ENCODE measurements at places on chromosomes 16 and 17.

- DNase-seq: no peak
Observed at GRCh38 chr17:164303-165235, 16.9 kb downstream of the DOC2B start.

DNA sequence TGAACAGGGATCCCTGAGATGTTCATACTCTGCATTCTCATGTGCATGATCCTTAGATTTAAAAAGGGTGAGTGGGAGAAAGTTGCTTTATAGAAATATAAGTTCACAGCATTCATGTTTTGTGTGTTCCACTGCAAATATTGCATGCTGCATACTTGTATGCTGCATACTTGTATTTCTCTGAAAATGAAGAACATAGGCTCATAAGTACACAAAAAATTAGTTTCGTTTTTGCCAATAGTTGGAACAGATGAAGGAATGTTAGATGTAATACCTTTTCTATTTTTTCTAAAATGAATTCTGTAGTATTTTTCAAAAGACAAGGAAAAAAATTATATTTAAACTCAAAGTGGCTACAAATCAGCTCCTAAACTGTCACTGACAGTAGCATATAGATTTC lies 79.0 kb downstream of the NFAT5 start:
- DNase-seq: no peak

DNA sequence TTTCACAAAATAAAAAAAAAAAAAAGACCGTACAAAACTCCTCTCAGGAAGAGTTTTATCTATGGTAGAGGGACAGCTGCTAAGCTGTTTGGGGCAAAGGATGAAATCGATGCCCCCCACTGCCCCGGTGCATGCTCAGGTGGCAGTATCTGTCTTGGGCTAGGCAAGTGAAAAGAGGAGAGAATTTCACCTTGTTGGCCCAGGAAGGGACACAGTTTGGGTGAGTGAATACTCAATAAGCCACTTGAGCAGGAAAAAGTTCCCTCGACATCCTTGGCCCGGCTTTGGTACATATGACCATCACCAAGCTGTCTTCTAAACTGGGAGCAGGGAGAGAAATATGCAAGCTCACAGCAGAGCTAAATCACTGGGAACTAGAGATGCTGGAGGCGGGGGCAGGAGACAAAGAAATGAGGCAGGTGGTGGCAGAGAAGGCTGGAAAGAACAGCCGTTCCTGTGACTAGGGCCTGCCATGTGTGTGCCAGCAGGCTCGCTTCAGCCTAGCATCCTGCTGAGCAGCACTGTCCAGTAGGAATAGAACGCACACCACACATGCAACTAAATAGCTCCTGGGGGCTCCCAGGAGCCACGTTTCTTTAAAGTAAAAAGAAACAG lies 8.2 kb upstream of the EIF1 start:
- DNase-seq: no peak

- DNase-seq: no peak
Observed at GRCh38 chr17:3033741-3034577, 29.4 kb downstream of the OR1D5 start.

- no peak for DNase-seq
Observed at GRCh38 chr16:54933281-54934011, 2.8 kb downstream of the IRX5 start.

- no peak for DNase-seq
Observed at GRCh38 chr16:58016840-58017446, 8.6 kb upstream of the MMP15 start.

- no peak for DNase-seq
Observed at GRCh38 chr16:50466170-50466569, 82.0 kb upstream of the NKD1 start.

- no peak for DNase-seq
Observed at GRCh38 chr17:62780951-62781350, 27.2 kb downstream of the MARCHF10 start.

GRCh38 chr17:65099941-65100315 lies 37.2 kb upstream of the RGS9 start:
- peak; percentile 72 for DNase-seq

GRCh38 chr17:17847118-17847689 lies 10.4 kb upstream of the SREBF1 start:
- no peak for DNase-seq

DNA sequence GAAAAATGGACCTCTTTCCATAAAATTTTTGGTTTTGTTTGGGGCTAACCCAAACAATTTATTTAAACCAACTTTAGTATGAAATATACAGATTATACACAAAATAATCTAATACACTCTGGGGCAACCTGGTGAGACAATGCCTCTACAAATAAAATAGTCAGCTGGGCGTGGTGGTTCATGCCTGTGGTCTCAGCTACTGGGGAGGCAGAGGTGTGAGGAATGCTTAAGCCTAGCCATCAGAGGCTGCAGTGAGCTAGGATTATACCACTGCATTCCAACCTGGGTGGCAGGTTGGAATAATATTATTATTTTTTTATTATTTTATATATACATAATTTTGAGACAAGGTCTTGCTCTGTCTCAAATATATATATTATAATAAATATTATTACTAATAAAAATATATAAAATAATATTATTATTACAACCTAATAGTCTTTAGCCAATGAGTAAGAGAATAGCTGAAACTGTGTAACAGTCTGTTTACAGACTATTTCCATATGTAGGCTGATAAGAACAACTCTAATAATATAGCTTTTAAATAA lies 50.5 kb downstream of the GLG1 start:
- DNase-seq: no peak

DNA sequence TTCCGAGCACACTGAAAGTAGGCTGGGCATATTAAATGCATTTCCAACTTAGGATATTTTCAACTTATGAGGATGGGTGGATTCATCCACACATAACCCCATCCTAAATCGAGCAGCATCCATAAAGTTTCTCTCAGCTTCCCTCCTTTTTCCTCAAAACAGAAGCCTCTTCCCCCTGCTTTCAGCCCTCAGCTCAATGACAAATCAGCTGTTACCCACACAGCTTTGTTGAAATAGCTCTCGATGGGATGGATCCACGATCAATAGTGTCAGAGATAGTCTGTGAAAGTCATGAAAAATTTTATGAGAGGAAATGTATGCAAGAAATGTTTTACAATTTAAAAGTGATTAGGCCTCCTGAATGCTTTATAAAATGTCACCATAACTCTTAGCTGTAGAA lies 2.5 kb downstream of the DHX33 start:
- no peak for DNase-seq

DNA sequence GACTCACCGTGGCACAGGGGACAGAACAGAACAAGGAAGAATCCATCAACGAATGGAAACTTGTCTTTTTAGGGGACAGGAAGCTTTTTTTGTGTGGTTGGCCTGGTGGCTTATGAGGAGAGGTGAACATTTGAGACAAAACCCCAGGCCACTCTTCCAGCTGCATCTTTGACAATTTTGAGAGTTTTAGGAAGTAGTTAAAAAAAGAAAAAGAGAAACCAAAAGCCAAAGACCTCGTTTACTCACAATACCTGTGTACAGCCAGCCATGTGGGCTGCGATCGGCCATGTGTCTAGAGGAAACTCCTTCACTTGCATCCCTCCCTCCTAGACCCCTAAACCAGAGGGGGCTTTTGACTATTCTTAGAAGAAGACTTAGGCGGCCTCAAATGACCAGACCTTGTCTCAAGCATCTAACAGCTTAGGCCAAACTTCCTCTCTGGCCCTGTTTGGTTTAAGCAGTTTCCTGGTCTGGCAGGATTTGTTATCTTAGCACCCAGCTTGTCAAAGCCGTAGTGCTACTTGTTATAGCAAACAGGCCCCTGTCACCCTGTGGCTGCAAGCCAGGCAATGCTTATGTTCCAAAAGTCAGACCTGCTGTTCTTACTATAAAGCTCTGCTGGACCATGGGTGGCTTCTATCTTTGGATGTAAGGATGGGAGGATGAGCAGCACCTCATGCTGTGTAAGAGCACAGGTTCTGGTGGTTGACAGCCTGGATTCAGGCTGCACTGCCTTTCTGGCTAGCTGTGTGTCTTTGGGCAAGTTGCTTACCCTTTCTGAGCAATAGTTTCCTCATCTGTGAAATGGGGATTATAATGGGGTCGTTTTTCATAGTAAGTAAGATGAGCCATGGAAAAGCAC lies 17.7 kb downstream of the KSR1 start:
- no peak for DNase-seq

GRCh38 chr17:73010414-73010813 lies 82.1 kb downstream of the SLC39A11 start:
- no peak for DNase-seq

GRCh38 chr16:386641-387156 lies 4.9 kb upstream of the PGAP6 start:
- DNase-seq: peak; percentile 70

DNA sequence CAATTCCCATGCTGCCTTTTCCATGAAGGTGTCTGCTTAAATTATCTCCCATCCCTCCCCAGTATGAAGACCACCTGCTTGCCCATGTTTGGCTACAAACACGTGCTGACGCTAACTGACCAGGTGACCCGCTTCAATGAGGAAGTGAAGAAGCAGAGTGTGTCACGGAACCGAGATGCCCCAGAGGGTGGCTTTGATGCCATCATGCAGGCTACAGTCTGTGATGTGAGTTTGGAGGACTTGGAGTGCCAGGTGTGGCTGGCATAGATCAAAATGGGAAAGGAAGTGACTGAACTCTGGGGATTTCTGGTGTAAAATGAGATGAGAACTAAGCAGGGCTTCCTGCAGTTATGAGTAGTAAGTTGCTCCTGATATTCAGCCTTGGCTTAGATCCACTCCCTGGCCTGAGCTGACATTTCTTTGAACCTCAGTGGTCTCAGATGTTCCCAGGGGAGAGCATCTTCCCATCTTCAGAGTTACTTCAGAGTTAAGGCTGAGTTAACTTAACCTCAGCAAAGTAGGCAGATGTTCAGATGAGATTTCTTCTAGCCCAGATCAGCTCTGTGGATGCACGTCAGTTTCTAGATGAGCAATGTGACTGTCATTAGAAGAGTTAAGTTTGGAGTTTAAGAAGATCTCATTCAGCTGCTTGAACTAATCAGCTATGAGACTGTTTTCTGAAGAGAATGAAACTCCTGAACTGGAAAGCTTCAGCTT lies 32.7 kb downstream of the ITGB3 start:
- no peak for DNase-seq

DNA sequence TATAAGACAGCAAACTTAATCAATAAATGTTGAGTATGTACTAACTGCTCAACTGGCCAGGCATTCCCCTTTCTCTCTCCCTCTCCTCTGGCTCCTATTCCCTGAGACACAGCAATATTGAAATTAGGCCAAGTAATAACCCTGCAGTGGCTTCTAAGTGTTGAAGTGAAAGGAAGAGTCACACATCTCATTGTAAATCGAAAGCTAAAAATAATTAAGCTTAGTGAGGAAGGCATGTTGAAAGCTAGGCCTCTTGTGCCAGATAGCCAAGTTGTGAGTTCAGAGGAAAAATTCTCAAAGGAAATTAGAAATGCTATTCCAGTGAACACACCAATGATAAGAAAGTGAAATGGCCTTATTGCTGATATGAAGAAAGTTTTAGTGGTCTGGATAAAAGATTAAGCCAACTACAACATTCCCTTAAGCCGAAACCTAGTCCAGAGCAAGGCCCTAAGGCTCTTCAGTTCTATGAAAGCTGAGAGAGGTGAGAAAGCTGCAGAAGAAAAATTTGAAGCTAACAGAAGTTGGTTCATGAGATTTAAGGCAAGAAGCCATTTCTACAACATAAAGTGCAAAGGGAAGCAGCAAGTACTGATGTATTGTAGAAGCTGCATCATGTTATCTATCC lies 35.4 kb upstream of the ABCC11 start:
- DNase-seq: no peak

DNA sequence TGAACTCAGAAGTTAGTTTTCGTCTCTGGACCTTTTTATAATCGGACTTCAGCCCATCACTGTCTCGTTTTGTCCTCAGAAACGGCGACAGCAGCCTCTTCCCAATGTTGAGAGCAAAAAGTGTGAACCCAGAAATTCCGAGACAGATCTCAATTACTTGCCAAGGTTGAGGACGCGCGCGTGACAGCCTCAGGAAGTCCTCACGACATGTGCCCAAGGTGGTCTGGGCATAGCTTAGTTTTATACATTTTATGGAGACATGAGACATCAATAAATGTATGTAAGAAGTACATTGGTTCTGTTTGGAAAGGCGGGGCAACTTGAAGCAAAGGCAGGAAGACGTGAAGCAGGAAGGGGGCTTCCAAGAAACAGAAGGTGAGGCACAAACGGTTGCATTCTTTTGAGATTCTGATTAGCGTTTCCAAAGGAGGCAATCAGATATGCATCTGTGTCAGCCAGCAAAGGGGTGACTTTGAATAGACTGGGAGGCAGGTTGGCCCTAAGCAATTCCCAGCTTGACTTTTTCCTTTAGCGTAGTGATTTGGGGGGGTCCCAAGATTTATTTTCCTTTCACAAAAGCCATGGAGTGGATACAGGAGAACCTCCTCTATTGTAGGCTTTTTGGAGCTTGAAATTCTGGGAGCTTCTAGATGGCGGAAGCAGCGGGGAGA lies 583 bp upstream of the ZNF747 start:
- no peak for DNase-seq

- DNase-seq: no peak
Observed at GRCh38 chr17:60557805-60558204, 31.8 kb upstream of the APPBP2 start.

- peak; percentile 92 for DNase-seq
Observed at GRCh38 chr17:74210191-74211140, 2.9 kb upstream of the TTYH2 start.

DNA sequence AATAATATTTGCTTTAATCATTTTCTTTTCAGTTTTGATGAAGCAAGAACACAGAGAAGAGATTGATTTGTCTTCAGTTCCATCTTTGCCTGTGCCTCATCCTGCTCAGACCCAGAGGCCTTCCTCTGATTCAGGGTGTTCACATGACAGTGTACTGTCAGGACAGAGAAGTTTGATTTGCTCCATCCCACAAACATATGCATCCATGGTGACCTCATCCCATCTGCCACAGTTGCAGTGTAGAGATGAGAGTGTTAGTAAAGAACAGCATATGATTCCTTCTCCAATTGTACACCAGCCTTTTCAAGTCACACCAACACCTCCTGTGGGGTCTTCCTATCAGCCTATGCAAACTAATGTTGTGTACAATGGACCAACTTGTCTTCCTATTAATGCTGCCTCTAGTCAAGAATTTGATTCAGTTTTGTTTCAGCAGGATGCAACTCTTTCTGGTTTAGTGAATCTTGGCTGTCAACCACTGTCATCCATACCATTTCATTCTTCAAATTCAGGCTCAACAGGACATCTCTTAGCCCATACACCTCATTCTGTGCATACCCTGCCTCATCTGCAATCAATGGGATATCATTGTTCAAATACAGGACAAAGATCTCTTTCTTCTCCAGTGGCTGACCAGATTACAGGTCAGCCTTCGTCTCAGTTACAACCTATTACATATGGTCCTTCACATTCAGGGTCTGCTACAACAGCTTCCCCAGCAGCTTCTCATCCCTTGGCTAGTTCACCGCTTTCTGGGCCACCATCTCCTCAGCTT lies 45.0 kb downstream of the ESRP2 start:
- no peak for DNase-seq

DNA sequence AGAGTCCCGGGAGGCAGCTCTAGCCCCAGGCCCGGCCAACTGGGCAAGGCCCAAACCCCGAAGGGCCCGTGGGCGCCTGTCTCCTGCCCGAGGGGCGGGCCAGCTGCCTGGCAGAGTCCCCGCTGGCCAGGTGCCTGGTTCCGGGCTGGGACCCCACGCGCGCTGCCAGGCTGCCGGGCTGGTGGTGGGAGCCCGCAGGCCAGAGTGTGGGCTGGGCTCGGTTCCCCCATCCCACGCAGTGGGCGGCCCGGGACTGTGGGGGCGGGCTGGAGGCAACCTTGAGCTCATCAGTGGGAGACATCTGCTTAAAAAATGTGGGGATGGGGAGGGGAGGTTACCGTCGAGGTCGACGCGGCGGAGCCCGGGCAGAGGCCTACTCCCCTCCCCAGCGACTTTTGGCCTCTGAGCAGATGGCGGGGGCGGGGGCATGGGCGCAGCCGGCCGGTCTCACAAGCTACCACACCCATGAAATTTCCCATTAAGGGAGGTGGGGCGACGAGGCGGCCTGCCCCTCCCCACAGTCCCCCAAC lies 176.4 kb upstream of the GSE1 start:
- no peak for DNase-seq

Data from COLO829 (cell line).